ENCODE measurements at places on chromosomes 16 and 17.

GRCh38 chr16:29862383-29862883 is 593 bp downstream of the CDIPT start:
- DNase-seq: no peak

DNA sequence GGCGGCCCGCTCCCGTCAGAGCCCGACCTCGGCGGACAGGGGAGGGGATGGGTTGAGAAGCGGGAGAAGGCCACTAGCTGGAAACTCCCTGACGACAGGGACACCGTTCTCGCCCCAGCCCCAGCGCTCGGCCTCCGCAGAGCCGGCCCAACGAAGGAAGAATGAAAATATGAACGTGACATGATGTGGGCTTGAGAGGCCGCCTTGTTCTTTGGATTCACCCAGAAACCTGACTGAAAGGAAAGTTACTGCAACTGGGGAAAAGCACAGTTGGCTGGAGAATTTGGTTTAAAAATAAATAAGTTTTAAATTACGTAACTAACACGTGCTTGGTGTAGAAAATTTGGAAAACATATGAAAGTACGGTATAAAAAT is 21.1 kb downstream of the NPTX1 start:
- DNase-seq: peak; percentile 30

DNA sequence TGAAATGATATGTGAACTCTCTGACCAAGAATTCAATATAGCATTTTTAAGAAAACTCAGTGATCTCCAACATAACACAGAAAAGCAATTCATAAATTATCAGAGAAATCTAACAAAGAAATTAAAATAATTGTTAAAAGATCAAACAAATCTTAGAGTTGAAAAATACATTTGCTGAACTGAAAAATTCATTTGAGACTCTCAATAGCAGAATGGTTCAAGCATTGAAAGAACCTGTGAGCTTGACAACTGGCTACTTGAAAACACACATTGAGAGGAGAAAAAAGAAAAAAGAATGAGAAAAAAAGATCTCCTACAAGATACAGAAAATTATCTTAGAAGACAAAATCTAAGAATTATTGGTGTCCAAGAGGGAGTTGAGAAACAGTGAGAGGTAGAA is 203.5 kb downstream of the CEP112 start:
- DNase-seq: no peak

DNA sequence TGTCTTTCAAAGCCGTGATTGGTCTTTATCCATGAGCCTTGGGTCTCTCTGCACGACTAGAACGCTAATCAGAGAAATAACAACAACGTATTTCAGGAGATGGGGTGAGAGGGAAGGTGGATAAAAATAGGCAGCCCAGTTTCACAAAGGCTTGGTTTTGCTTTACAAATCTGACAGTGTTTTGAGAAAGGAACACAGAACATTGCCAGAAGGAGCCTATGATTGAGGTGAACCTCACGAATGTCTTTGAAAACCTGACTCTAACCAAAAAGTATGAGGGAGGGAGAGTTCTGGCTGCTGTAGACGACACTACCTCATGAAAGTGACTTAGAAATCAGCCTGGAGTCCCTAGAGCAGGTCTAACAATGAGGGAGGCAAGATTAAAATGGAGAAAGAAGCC is 38.0 kb upstream of the NOL11 start:
- no peak for DNase-seq

- no peak for DNase-seq
Observed at GRCh38 chr17:14153374-14153773, 83.3 kb downstream of the CDRT15 start.

- no peak for DNase-seq
Observed at GRCh38 chr17:64162554-64162953, 32.6 kb upstream of the ERN1 start.

DNA sequence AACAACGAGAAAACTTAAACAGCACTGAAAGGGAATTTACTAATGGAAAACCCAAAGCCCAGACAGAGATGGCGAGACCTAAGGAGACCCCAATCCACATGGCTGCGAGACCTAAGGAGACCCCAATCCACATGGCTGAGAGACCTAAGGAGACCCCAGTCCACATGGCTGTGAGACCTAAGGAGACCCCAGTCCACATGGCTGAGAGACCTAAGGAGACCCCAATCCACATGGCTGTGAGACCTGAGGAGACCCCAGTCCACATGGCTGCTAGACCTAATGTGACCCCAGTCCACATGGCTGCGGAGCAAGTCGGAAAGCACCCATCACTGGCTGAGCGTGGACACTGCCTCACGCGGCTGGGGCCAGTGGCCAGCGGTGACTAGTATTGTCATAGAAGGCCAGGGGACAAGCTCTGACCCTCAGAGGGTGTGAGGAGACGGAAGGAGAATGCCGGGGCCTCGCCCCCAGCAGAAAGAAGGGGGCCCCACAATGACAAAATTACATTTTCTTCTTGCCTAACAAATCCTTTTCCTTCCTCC is 241.8 kb downstream of the C16orf95 start:
- no peak for DNase-seq

DNA sequence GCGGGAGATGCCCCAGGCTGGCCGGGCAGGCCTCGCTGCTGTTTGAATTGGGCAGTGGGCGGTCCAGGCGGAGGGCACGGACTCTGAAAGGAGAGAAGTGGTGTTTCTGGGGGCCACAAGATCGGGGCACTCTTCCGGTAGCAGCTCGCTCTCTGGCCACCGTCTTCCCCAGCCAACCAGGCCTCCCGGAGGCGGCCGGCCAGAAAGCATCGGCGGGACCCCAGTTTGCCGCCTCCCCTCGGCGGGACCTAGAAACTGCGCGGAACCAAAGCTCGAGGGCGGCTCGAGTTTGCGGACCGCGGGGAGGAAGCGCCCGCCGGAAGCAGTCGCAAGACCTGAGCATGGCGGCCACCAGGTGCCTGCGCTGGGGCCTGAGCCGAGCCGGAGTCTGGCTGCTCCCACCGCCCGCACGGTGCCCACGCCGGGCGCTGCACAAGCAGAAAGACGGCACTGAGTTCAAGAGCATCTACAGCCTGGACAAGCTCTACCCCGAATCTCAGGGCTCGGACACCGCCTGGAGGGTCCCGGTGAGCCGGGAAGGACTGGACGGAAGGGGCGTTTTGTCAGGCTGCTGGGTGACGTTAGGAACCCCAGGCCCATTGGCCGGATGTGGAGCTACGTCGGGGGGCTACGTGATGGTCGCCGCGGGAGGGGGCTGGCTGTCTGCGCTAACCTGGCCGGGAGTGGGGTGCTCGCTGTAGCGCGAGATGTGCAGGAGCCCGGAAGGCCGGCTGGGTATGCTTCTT is at the start of gene MRPL58:
MRPL58 (plus strand) TSS at position 325 of the 746 bp plus-strand sequence; CDS start at position 342, 17 bp downstream.
- DNase-seq: peak; percentile 53

- no peak for DNase-seq
Observed at GRCh38 chr17:83183145-83183948, 103.9 kb downstream of the METRNL start.

- no peak for DNase-seq
Observed at GRCh38 chr16:56742030-56742984, 12.4 kb downstream of the NUP93 start.

- DNase-seq: no peak
Observed at GRCh38 chr16:10009684-10010083, 172.5 kb downstream of the GRIN2A start.

DNA sequence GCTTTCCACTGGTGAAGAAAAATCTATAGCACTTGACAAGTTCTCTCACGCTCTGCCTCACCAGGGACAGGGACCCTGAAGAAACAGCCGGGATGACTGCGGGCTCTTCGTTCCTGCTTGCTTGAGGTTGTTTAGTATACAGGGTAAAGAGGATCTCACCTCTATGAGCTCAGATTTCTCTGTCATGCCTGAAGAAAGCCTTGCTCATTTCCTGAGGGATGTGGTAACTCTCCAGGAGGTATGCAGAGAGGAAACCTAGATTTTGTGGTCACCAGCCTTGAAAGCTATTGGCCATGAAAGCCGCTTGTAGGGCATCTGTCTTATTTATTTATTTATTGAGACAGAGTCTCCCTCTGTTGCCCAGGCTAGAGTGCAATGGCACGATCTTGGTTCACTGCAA is 23.2 kb downstream of the USP43 start:
- DNase-seq: no peak

- no peak for DNase-seq
Observed at GRCh38 chr17:57259306-57259705, 3.0 kb downstream of the MSI2 start.

- DNase-seq: peak; percentile 21
Observed at GRCh38 chr17:63406689-63407330, 39.3 kb downstream of the CYB561 start.

- DNase-seq: no peak
Observed at GRCh38 chr17:72467841-72468653, 347.2 kb downstream of the SOX9 start.

- no peak for DNase-seq
Observed at GRCh38 chr16:58102665-58103392, 26.4 kb downstream of the CFAP20 start.

GRCh38 chr16:53085369-53085843 is 30.6 kb downstream of the CHD9 start:
- no peak for DNase-seq

DNA sequence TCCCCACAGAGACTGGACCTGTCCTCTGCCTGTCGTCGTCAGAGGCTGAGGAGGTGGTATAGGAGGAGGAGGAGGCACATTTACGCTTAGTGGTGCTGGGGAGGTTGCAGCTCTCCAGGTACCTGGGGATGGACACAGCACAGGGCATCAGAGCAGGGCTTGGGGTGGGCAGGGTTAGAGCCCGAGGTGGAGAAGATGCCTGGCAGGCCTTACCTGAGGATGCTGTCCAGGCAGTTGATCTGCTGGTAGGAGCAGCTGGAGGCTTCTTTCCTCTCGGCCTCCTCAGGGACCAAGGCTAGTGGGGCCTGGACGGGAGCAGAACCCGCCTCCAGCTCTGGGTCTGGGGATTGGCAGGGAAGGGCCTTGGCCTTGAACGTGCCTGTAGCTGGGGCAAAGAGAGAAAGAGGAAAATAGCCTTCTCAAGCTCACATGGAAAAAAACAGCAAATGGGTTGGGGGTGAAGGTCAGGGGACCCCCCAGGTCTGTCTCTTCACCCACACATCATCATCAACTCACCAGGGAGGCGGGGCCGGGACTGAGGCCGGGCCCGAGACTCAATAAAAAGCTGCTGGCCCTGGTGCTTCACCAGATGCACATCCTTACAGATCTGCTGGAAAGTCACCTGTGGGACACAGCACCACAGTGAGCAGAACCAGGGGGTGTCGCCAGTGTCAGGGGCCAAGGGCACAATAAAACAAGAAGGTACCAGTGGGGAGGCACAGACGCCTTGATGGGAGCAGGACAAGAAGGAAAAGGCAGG is 5.6 kb downstream of the PER1 start:
- DNase-seq: no peak

DNA sequence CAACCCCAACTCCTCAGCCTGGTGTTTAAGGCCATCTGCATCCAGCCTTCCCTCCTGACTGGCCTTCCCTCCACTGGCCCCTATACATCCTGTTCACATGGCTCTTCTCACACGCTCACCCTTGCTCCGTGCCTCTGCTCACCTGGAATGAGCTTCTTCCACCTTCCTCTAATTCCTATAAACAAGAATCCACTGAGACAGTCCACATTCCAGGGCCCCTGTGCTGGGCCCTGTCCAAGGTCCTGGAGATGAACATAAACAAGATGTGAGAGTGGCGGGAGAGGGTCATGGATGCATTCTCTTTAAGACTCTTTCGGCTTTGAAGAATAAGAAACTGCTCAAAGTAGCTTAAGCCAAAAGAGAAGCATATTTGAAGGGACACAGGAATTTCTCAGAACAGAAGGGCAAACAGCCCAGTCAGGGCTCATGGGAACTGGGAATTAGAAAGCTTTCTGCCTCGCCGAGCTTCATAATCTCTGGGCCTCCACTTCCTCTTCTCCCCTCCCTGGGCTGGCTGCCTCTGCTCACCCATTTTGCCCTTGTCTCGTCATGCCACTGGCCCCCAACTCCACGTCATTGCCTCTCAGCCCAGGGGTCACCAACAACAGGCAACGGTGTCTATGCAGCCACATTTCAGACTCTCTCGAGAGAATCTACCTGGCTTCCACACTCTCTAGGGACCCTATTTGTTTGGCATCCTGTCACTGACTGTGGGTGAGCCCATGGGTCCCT is 13.5 kb downstream of the SPPL2C start:
- no peak for DNase-seq

DNA sequence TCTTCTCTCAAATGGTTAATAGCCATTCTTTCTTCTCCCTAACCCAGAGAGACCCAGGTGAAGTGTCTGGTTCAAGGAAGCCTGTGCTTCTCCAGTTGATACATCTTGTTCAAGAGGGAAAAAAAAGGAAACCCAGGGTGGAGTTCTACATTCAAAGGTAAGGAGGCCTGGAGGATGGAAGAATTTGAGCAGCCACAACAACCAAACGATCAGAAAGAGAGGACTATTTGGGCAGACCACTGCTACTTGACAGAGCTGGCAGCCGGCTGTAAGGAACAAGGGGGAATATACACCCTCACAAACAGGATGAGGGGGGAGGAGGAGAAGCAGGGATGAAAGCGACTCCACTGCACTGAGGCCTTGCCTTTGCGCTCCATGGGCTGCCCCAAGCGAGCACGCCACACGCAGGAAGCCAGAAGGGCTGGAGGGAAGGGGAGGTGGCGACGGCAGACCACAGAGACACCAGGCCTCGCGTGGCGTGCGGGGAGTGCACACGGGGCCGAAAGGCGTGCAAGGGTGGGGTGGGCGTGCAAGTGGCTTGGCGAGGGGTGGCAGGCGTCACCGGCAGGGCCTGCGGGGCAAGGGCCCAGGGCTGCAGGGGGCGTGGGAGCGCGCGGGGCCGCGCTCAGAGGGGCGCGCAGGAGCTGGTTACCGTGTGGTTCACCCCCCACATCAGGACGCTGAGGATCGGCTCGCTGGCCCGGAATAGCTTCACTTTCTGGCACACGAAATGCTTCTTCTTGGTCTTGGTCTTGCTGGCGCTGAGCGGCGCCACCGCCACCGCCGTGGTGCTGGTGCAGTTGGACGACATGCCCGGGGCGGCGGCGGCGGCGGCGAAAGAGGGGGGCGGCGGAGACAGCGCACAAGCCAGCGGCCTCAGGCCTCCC is 499 bp downstream of the PIP4K2B start:
- DNase-seq: peak; percentile 39

GRCh38 chr16:25587783-25588182 is 104.0 kb upstream of the HS3ST4 start:
- DNase-seq: no peak

- no peak for DNase-seq
Observed at GRCh38 chr17:51059781-51060180, 60.9 kb downstream of the SPAG9 start.

- DNase-seq: no peak
Observed at GRCh38 chr16:80784951-80785350, 19.4 kb downstream of the CDYL2 start.

DNA sequence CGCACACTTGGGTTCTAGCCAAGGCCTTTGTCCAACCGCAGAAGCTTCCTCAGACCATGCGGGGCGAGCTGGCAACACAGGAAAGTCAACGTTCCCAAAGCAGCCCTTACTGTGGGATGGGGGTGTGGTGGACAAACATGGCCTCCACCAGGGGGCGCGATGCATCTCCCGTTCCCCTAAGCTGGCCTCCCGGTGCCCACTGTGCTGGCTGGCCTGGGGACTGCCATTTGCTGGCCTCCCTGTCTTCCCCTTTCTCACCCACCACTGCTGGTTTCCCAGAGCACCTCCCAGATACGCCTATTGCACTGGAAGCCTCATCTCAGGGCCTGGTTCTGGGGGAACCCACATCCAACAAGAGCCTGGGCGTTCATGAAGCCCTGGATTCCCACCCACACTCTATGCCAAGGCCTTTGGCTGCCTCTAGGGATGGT is 145.3 kb downstream of the IRF8 start:
- DNase-seq: no peak

All from T-helper 22 cell (primary cell).